Stimulated activated CD4-positive, alpha-beta T cell treated with anti-CD3 and anti-CD28 coated beads, Interleukin-15, amount 100 ng/mL, for 48 hours (primary cell): ENCODE measurements at places on chromosomes 6 and 20.
A peak's percentile ranks its signal among the peaks of the same experiment; 100 is the strongest.

DNA sequence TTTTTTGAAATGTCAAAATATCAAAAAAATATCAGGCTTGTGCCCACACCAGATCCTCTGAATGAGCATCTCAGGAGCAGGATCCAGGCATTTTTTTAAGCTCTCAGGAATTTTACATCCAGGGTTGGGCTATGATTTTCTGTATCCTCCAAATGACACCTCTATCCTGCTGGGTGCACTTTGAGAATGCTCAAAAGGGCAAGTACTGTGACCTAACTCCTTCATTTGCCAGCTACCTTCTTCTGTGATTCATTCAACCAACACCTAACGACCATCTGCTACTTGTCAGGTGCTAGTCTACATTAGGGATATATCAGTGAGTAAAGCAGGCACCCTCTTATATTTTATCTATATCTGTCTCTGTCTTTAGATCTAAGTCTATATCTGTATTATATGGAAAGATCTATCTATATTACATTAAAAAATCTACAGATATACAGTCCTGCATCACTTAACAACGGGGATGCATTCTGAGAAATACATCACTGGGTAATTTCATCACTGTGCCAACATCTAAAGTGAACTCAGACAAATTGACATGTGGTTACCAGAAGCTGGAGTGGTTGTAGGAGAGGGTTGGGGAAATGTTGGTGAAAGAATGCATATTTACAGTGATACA lies 131.6 kb downstream of the KIF16B start:
- no peak for DNase-seq

DNA sequence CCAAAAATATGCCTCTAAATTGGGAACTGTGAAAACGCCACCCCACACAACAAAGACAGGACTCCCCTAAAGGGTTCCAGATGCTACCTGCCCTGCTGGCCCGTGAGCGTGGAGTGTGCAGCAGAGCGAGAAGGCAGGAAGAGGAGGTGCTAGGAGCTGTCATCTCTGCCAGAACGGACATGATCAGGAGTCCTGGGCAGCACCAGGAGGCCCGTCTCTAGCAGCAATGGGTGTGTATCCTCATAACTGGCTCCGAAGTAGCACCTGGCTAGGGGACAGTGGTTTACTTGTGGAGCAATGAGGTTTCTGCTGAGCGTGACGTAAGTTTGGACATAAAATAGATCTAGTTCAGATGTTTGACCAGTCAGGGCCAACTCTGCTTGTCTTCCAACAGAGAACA lies 226.0 kb downstream of the CDH4 start:
- no peak for DNase-seq

DNA sequence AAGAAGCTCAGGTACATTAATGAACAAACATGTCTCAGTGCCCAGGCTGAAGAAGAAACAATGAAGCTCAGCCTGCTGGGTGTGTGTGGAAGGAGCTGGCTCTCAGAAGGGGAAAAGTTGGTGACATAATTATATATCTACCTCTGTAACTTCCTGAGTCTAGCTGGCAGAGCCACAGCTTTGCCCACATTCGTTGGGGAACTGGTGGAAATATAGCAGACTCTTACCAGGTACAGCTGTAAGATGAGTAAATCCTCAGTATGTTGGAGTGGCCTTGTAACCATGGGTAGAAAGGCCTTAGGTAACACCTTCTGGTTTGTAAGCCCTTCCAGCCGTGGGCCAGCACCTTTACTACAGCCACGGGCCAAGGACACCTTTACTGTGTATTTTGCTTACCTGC lies 29.9 kb upstream of the PNRC1 start:
- no peak for DNase-seq

- no peak for DNase-seq
Measured at GRCh38 chr20:12965870-12966251, 42.9 kb upstream of the SPTLC3 start.

GRCh38 chr6:141398949-141399348 lies 733.8 kb upstream of the GJE1 start:
- no peak for DNase-seq

DNA sequence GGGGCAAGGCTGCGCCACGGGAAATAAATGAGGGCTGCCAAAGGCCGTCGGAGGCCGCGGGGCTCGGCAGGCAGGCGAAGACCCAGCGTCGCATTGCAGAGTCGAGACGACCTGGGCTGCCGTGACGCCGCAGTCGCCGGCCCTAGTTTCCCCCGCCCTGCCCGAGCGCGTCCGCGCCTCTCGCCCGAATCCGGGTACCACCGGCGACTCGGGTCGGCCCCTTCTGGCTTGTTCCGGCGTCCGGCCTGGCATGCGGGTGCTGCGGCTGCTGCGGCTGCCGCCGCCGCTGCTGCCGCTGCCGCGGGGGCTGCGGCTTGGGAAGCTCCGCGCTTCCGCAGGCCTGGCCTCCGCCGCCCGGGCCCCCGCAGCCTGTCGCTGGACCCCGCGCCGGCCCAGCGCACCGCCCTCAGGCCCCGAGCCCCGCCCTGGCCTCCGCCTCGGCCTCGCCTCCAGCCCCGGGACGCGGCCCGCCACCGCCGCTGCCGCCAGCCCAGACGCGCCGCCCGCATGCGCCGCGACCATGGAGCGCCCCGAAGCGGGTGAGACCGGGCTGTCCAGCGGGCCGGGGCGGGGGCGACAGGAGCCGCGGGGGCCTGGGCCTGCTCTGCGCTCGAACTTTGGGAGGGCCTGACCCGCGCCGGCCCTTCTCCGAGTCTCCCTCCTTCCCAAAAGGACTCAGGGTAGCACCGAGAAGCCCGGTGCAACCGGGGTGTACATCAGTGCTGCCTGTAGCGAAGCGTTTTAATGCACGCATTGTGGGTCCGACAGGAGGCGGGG lies at the start of gene AKAP7:
Gene AKAP7 (plus strand): TSS at position 224 of the 777 bp plus-strand sequence. CDS start 297 bp downstream, at position 521.
- peak; percentile 42 for DNase-seq

GRCh38 chr6:82066991-82067411 lies 180.5 kb downstream of the IBTK start:
- no peak for DNase-seq

- no peak for DNase-seq
Measured at GRCh38 chr6:43246301-43247113, 3.2 kb downstream of the TTBK1 start.
